IPS DF 19.7 (cell line): ENCODE measurements at places on chromosomes 1 and 21.

GRCh38 chr1:234681065-234681464, 71.1 kb upstream of the IRF2BP2 start:
- DNase-seq: no peak

- DNase-seq: no peak
Measured at GRCh38 chr1:222787729-222788128, 27.1 kb upstream of the DISP1 start.

- DNase-seq: no peak
Measured at GRCh38 chr1:115296981-115297380, 41.1 kb downstream of the NGF start.

DNA sequence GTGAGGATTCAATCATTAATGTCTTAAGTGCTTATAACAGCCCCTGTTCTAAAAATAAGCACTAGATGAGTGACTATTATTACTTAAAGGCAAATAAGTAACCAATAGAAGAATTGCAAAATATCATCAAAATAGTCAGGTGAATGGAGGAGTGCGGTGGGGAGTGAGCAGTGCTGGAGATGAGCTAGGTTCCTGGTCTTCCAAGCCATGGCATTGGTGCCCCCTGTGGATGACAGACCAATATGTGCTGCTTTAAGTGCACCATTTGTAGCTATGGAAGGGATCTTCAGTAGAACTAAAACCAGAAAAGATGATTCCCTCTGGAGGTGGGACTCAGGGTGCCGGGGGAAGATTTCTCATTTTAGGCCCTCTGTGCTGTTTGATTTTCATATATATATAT, 46.1 kb upstream of the SLC30A1 start:
- no peak for DNase-seq

DNA sequence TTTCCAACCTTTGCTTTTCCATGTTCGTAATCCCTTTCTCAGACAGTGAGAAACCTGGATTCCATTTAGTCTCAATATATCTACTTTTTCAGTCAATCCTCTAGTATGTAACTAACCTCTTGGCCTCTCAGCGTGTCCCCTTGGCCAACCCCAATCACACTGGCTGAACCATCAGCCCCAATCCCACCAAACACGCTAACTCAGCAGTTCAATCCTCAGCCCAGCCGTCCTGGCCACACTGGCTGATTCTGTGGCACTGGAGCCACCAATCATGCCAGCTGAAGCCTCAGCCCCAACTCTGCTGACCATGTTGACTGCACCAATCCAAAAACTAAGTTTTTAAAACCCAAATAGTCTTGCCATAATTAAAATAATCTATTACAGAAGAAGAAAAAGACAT, 6.6 kb upstream of the MGST3 start:
- DNase-seq: no peak

DNA sequence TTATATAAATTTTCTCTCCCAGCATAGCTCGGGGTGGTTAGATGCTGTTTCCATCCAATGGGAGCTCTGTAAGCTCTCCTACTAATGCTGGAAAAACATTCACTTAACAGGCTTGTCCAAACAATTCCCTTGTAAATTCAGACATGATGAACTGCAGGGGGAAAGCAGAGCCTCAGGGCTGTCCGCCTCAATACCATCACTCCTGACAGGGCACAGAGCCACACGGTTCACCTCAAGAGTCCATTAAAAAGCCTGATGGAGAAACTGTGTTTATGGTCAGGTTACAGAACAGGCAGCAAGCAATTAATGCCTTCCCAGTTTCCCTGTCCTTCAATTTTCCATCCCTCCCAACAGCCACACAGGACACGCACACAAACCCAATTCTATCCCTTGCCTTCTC, 171.0 kb downstream of the BRINP2 start:
- no peak for DNase-seq

- DNase-seq: no peak
Measured at GRCh38 chr1:170077926-170078325, 3.4 kb upstream of the KIFAP3 start.

GRCh38 chr1:205975387-205975998, 27.7 kb downstream of the RAB7B start:
- no peak for DNase-seq

- DNase-seq: no peak
Measured at GRCh38 chr1:14672005-14672404, 73.5 kb downstream of the KAZN start.

GRCh38 chr21:31248598-31248997, 95.5 kb downstream of the TIAM1 start:
- DNase-seq: no peak

- no peak for DNase-seq
Measured at GRCh38 chr1:67861856-67862516, 28.7 kb upstream of the GNG12 start.

GRCh38 chr1:200673952-200674823, 4.5 kb upstream of the DDX59 start:
- no peak for DNase-seq

- DNase-seq: no peak
Measured at GRCh38 chr21:41953831-41954653, at the start of gene C2CD2. C2CD2 (minus strand) TSS chr21:41954018; CDS start chr21:41953648, 370 bp downstream.

GRCh38 chr1:197632005-197632404, 143.3 kb downstream of the DENND1B start:
- no peak for DNase-seq

DNA sequence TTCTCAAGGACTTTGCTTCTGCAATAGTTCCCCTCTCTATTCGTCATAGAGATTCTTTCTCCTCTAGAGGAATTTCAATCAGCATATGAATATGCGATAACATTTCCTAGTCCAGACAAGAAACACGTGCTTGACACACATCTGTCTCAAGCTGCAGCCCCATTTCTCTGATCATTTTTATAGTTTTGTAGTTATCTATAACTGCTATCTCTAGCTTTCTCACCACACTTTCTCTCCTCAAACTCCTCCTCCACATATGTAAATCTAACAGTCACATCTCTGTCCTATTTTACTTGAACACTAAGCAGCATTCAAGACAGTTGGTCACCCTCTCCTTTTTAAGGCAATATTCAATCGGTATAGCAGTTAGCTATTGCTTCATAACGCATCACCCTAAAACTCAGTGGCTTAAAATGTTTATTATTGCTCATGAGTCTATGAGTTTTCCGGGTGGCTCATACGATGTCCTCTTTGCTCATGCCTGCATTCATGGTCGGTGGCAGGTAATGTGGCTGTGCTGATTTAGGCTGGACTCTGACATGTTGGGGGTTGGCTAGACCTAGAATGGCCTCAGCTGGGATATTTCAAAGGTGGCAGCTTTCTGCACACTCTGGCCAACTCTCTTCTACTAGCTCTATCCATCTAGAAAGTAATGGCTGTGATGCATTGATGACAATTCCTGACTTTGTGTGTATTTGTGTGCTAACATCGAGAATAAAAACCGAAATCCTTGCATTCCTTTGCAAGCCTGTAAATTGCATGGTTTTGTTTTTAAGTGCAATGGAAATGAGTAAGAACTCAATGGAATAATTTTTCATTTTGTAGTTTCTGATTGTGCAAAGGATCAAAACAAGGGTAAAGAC, 20.6 kb downstream of the ATP6V1G3 start:
- no peak for DNase-seq

DNA sequence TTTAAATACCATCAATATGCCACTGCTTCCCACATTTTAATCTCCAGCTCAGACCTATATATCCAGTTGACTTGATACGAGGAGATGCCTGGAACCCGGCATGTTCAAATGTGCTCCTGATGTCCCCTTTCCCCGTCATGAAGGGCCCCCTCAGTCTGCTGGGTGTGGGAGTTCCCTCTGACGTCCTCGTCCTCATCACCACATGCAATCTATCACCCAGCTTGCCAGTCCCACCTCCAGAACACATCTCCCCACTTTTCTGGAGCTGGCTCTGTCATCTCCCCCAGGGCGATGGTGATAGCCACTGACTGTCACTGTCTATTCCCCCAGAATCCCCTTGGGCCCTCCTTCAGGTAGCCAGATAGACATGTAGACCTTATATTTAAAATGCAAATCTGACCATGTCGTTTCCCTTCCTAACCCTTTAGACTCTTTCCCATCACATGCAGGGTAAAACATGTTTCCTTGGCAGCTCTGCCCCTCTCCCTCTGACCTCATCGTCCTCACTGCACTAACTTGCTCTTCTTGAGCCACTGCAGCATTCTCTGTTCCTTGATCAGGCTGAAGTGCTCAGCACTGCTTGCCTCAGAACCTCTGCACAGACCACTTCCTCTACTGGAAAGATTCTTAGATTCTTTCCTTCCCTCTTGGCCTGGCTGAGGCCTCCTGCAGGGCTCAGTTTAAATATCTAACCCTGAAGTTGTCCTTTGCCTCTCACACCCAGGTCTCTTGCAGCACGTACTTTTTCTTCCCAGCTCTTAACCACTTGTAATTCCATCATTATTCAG, 7.4 kb downstream of the AZIN2 start:
- DNase-seq: no peak

DNA sequence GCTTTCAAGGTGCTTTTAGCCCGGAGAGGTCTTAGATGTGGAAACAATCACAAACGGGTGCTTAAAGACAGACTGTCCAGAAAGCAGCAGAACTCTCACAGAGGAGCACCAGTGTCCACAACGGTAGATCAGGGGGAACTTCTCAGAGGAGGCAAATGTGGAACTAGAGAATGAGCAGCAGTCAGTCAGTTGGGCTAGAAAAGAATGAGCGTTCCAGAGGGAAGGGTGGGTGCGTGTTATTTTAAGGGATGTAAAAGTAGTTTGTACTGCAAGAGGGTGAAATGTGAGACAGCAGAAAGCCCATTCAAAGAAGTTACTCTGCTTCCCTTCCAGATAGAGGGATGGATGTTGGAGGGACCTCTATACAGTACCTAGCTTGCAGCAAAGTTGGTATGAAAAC, 30.9 kb downstream of the RGS5 start:
- no peak for DNase-seq

DNA sequence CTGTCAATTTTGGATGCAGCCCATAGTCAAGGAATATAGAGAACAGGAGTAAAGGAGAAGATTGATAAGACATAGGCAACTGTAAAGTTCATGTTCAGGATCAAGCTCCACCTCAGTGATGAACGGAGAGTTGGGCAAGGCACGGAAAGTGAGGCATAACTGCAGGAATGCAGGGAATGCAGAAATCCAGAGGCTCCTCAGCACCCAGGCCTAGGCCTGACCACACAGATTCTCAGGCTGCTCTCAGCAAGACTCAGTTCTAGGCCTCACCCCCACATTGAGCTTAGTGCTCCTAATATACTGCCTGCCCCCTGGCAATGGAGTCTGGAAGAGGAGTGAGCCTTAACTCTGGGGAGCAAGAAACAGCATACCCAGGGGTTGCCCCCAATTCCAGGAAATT, 36.3 kb upstream of the S1PR1 start:
- DNase-seq: peak; percentile 30

GRCh38 chr1:232018231-232019025, 391.8 kb downstream of the DISC1 start:
- DNase-seq: no peak

DNA sequence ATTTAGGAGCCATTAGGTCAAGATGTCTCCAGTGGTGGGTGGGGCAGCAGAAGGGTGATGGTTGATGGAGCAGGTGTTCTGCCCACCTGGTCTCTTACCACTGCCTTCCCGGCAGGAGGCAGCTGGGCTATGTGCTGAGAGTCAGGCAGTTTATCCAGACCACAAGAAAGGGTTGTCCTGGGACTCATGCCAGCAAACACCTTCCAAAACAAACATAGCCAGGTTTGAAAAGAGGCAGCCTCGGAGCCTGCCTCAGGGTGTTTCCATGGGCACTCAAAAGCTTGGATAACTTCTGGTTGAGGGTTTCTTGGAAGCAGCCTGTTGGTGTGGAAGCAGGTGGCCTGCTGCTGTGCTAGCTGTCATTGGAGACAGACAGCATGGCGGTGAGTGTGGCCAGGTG, 187.2 kb downstream of the PCP4 start:
- no peak for DNase-seq
